AG09309 (cell line): ENCODE measurements at places on chromosomes 1 and 21.

GRCh38 chr1:4590756-4591155 is 63.7 kb upstream of the AJAP1 start:
- no peak for DNase-seq

- DNase-seq = no peak
These were observed 1652.0 kb downstream of the MRPL39 start for GRCh38 chr21:23955135-23955843.

- DNase-seq = no peak
These were observed 248.9 kb downstream of the S1PR1 start for GRCh38 chr1:101485712-101486111.

DNA sequence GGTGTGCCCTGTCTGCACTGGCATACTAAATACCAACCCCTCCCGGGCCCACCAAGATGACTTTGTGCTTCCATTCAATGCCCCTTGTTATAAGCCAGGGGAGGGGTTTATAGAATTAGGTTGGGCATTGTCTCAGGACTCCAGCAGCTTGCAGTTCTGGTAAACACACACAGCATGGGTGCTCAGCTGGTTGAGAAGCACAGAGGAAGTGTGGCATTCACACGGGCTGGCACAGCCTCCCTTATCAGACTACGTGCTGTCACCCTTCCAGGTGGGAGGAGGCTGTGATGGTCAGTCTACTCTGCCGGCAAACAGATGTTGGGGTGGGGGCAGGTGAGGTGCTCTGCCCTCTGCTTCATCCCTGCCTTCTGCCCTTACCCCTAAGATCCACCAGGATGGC is 15.0 kb upstream of the SLC6A17 start:
- DNase-seq = no peak

DNA sequence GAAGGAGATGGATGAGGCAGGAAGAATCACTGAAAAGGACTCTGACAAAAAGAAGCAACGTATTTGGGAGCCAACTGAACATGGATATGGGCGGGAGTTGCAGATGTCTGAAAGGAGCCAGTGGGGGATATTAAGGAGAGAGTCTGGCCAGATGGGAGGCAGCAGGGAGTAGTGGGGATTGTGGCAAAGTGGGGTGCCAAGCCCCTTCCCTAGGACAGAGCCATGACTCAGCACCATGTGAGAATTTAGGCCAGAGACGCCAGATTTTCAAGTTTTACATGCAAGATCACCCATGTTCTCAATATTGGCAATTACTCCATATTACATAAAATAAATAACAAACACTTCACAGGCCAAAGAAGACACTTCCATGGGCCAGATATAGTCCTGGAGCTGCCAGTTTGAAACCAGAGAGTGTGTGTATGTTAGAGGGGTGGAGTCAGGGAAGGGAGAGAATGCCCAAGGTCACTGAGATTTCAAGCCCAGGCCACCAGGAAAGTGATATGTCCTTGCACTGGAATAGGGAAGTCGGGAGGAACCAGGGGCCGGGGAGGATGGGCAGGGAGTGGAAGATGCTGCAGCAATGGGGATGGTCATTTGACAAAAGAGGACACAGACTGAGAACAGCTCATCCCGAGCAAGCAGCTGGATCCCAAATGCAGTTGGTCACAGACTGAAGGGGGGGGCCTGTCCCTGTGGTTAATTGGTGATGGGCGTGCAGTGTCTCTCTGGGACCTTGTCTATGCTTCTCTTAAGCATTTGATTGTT is 23.5 kb downstream of the TMEM51 start:
- DNase-seq = no peak

DNA sequence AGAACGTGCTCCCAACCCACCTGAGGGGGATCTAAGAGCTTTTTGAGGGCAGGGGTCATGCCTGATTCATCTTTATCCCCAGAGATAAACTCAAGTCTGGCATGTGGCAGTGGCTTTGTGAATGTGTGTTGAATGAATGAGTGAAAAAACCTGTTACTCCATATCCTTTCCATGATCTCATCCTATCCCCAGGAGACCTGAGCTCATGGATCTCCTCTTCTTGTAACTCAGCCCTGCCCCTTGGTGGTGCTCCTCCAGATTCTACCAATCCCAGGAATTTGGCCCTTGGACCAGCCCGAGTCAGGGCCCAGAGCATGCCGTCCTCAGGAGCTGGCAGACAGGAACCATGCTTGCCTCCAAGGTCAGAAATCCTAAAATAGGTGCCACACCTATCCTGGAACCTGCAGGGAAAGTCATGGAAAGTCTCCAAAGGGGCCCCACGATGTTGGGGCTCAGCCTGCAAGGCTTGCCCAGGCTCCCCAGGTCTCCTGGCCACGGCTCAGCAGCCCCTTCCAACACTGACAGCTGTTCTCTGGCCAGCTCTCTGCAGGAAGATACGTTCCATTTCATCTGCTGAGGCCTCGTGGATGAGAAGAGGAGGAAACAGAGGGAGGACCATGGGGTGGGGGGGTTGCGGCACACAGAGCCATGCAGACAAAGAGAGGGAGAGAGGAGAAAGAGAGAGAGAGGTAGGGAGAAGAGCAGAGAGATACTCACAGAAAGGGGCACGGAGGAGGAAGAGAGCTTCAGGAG is 214.6 kb downstream of the TRABD2B start:
- no peak for DNase-seq

DNA sequence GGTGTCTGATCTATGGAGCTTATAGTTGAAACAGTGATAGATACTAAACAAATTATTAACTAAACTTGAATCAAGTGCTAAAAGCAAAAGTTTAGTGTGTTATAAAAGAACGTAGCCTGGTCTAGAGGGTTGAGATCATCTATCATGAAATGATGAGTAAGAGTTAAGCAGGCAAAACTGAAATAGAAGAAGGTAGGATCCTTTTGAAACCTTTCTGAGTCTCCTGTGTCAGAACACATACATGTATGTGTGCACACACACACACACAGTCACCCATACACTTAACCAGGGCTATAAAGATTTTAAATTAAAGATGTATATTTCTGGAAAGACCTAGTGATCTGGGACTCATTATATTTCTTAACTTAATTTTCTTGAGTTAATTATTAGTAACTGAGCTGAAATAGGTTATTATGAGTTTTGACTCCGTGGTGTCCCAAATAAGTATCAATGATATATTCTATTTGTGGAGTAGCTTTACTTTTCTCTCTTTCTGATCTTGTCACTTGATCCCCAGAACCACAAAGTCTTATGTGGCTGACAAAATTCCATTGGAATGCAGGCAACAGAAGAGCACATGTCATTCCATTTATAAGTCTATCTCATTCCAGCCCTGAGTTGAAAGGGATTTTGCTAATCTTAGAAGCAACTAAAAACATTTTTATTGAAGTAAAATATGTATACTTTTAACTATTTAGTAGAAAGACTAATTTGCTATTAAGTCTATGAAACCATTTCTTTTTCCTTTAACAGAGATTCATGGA is 70.7 kb downstream of the PRRX1 start:
- no peak for DNase-seq

- peak; percentile 89 for DNase-seq
These were observed 126.1 kb downstream of the CDC42BPA start for GRCh38 chr1:227192163-227192562.

DNA sequence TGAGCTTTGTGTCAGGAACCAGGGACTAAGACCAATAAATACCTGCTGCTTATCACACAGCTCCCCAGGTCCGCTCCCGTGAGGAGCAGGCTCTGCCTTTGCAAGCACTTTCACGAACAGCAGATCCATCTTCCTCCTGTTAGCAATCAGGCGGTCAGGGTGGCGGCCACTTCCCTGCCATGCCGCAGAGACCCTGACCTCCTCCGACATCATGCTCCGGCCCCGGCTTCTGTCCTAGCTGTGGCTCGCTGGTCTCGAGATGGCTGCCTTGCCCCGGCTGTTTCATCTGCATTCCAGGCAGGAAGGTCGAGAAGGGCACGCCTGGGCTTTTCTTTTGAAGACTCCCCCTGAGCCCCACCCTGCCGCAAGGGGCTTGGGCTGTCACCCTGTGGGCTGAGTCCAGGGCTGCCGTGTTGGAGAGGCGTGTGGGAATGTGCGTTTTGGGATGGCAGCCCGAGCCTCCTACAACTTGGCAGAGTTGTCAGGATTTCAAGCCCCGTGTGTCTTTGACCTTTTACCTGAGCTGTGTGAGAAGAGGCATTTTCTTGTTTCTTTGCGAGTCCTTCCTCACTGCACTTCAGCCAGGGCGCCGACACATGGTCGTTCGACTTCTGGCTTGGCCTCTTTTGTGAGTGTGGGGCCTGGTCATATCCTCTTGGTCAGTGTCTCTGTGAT is 59.5 kb downstream of the AGPAT3 start:
- no peak for DNase-seq

DNA sequence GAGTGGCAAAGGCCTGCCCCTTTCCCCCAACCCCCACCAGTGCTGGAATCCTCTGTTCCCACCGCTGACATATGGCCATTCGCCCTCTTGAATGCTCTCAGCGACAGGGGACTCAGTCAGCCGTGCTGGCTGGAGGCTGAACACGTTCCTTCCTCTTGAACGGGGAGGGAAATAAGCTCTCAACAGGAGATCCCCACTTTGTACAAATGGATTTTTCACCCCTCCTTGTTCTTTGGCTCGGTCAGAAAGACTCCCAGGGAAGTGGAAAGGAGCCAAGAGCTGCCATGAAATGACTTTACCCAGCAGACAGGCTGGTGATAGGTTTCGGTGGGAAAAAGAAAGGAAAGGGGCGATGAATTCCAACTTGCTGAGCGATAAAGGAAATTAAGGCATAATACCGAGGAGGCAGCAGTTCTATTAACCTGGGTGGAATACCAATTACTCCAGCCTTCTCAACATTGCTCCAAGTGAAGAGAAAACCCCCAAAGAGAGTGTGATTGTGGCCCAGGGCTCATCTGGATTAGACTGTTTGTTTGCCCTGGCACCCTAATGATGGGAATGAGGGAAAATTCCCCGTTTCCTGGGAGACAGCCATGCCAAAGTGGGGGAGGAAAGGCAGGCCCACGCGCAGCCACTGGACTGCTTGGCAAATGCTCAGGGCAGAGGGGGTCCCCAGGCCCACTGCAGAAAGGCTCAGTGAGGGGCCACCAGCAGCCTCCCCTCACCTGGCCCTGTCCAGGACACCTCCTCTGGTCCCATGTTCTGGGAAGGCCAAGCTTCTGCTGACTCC is 23.9 kb downstream of the LRP8 start:
- DNase-seq = no peak

DNA sequence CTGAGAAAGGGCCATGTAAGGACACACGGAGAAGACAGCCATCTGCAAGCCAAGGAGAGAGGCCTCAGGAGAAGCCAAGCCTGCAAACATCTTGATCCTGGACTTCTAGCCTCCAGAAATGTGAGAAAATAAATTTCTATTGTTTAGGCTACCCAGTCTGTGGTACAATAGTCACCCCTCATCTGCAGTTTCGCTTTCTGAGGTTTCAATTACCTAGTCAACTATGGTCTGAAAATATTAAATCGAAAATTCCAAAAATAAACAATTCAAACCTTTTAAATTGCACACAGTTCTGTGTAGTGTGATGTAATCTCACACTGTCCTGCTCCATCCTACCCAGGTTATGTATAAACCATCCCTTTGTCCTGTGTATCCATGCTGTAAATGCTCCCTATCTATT is 52.6 kb downstream of the ZNF644 start:
- DNase-seq = no peak

DNA sequence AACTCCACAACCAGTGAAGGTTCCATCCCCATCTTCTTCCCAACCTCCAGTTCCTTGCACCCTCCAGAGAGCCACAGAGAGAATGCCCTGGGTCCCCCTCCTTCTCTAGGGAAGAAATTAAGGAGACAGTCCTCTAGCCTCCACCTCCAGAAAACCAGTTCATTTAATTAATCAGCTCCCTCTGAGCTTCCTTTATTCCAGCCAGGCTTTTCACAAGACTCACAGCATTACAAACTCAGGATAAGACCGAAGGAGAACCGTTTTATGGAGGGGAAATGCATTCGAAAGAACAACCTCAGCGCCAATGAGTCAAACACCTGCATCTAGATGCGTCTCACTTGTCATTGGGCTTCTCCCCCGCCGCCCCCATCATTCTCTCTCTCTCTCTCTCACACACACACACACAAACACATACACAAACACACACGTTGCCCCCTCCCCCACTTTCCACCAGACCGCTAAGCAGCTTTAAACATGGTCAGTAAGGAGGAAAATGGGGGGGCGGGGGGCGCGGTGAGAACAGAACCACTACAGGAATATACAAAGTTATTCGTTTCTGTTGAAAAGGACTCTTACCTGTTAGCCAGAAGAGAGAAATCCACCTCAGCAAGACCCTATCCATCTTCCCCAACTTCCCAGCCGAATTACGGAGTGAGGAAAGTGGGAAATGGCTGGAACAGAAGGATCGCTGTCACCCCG is 544 bp downstream of the ILDR2 start:
- DNase-seq = no peak

- no peak for DNase-seq
These were observed 345 bp downstream of the SLX9 start for GRCh38 chr21:44940116-44940631.

GRCh38 chr1:206014601-206015000 is 9.1 kb downstream of the CTSE start:
- no peak for DNase-seq

GRCh38 chr1:157833145-157833544 is 8.5 kb downstream of the CD5L start:
- DNase-seq = no peak

- no peak for DNase-seq
These were observed 34.6 kb downstream of the IL12RB2 start for GRCh38 chr1:67342076-67342890.

GRCh38 chr21:45629046-45629981 is 14.2 kb upstream of the PCBP3 start:
- DNase-seq = no peak

DNA sequence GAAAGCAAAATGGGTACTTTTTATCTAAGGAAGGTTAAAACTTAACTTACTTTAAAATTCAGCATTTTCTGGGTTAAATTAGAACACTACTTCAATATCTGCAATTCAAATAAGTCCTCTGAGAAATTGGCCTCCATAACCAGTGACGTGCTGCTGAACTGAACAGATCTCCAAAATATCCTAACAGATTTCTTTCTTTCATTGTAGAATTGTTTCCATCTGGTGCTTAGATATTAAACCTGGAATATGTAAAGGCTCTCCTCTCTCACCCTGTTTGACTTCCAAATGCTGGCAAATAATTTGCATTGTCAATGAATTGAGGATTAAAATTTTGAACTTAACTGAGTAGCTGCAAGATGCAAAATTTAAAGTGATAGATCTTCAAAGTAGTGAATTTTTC is 316.9 kb upstream of the CXADR start:
- no peak for DNase-seq

- DNase-seq = no peak
These were observed 88.5 kb upstream of the NFASC start for GRCh38 chr1:204782118-204782700.

DNA sequence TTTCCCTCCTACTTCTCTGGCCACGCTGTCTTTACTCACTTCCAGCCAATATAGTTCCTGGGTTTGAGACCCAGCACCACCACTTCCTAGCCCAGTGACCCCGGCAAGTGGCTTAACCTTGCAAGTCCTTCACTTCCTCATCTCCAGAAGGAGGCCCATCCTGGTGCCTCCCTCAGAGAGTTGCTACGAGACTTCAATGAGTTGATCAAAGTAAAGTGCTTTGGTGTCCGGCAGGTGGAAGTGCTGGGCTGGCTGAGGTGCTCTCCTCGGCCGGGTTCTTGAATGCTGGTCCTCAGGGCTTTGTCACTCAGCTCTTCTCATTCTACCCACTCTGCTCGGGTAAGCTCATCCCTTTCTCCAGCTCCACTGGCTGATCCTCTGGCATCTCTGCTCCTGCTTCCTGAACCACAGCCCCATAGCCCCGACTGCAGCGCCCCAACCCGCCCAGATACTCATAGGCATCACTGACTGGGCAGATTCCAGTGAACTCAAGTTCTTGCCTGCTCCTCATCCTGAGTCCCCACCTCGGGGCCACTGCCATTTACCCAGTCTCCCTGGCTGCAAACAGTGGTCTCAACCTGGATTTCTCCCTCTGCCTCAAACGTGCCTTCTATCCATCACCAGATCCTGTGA is 75.8 kb upstream of the WNT4 start:
- no peak for DNase-seq
